ENCODE measurements at places on chromosomes 1 and 21. TPM values are rescaled to one million over a fixed set of nuclear protein-coding genes. Genes with fewer than 3 reads are reported as not detected.

- no peak for DNase-seq
These were observed 37.8 kb upstream of the IRF2BP2 start for GRCh38 chr1:234647758-234648157.

GRCh38 chr1:20126806-20127440 is 7.6 kb upstream of the PLA2G2D start:
- peak; percentile 81 for DNase-seq

GRCh38 chr21:41933313-41934079 is 20.3 kb downstream of the C2CD2 start:
- no peak for DNase-seq

GRCh38 chr1:11337580-11338073 is 64.6 kb downstream of the UBIAD1 start:
- DNase-seq = no peak

- no peak for DNase-seq
These were observed 141.7 kb upstream of the EDN2 start for GRCh38 chr1:41626146-41626545.

DNA sequence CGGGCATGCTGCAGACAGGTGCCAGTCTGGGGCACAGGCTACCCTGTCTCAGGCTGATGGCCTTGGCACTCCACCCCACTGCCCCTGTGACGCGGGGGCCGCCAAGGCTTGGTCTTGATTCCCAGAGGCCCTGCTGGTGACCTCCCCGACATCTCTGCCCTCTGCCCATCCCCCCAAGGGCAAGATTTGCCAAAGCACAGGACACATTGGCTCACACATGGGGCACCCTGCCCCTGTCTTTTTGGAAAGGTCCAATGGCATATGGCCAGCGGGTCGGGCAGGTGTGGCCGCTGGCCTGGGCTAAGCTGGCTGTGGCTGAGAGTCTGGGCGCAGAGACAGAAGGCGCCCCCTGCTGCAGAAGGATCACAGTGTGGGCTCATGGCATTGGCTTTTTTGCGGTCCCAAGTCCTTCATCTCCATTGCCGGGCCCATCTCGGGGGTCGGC is 4.6 kb downstream of the MIB2 start:
- no peak for DNase-seq

DNA sequence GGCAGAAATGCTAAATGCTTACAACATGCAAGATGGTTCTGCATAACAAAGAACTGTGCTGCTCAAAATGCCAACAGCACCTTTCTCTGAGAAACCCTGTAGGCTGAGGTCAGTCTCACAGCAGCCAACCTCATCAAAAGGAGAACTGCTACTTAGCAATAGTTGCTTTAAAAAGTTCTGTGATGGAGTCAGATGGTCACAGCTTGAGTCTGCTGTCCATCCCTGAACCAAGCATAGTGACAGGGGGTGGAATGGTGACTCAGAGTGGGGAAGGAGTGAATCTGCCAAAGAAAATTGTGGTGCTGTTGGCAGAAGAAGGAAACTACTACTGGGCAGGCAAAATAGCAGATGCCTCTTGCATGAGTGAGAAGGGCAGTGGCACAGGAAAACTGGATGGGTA is 106.0 kb upstream of the FAM78B start:
- DNase-seq = no peak

GRCh38 chr1:225318706-225319575 is 108.9 kb downstream of the LBR start:
- DNase-seq = no peak

GRCh38 chr1:6450943-6451373 is 15.0 kb downstream of the TNFRSF25 start:
- DNase-seq = no peak

- no peak for DNase-seq
These were observed 13.8 kb downstream of the MIER1 start for GRCh38 chr1:66938613-66939012.

- no peak for DNase-seq
These were observed 6.0 kb downstream of the FGGY start for GRCh38 chr1:59302871-59303270.

DNA sequence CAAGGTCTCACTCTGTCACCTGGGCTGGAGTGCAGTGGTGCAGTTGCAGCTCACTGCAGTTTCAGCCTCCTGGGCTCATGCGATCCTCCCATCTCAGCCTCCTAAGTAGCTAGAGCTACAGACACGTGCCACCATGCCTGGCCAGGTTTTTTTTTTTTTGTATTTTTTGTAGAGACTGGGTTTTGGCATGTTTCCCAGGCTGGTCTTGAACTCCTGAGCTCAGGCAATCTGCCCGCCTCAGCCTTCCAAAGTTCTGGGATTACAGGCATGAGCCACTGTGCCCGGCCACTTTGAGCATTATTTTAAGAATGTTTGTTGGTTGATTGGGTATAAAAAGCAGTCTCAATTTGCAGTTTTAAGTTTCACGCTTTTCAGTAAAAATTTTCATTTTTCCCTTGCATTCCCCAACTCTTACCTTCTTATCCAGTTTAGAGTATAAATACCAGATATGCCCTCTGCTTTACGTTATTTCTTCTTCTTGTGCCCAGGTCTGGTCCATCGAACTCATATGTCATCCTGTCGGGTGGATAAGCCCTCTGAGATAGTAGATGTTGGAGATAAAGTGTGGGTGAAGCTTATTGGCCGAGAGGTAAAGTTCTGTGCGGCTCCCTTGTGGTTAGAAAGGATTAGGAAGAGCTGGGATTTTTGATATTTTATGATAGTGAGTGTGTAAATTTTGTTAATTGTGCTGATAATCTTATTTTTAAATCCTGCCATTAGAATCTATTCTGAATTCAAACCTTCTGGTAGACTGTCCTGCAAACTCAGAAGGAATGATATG is 36.0 kb downstream of the FABP3 start:
- DNase-seq = no peak

DNA sequence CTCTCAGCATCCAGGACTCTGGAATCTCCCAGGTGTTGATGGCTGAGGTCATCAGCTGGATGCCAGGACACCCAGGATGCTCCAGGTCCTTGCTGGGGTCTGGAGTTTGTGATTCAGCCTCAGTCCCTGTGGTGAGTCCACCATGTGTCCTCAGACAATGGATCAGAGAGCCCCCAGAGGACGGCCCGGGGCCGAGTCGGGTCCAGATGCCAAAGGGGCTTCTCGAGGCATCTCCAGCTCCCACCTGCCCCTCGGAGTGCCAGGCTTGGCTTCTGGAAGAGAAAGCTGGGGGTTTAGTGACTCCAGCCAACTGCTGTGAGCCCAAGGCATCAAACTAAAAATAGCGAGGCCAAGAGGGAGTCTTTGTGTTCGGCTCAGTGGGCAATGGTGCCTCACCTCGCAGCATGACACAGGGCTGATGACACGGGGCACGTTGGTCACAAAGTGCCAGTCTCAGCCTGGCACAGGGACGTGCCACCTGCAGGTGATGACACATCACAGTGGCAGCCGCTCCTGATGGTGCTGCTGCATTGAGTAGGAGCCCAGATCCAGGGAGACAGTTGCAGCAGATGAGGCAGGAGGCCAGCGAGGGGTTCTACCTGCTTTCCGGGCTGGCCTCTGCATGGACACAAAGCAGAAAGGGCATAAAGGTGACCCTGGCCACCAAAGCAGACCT is 10.6 kb downstream of the PDE9A start:
- DNase-seq = no peak

- DNase-seq = no peak
These were observed 77.4 kb upstream of the SLC2A1 start for GRCh38 chr1:43035821-43036741.

DNA sequence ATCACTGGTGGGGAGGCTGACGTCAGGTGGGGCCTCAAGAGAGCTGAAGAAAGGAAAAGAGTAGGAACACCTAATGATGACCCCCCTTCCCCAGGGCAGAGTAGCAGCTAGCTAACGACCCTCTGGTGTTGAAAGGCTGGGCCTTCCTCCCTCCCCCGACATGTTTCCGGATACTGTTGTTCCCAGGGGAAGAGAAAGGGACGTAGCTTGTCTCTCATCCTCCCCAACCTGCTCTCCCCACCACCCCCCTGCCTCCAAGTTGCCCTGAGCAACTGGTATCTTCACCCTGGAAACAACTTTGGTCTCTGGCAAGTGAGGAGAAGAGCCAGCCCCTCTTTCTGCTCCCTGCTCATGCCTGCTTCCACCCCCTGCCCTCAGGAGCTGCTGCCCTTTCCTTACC is 2.4 kb downstream of the SEMA6C start:
- no peak for DNase-seq

GRCh38 chr1:2583331-2583791 is 3.2 kb upstream of the PRXL2B start:
- no peak for DNase-seq

DNA sequence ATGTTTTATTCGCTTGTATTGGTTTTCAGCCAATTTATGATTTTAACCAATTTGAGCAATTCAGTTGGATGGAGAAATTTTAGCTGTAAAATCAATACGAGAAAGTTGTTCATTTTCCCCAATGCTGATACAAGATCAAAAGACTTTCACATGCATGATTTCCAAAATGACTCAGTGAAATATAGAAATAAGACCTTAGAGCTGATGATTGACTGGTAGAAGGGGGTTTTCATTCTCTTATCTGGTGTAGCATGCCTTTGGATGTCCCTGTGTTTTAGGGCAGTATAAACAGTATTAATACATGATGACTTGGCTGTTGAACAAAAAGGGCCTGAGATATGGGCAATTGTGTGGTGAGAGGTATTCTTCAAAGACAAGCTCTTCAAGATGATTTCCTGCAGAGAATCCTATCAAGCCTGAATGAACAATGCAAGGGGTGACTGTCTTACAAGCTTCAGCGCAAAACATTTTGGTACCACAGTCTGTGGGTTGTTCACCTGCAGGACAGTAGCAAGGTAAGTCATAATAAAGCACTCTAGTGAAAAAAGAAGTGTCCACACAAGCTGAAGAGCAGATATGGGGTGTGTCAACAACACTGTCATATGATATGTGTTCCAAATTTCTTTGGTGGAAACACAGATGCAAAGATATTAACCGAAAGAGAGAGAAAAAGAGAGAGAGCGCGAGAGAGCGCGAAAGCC is 156.2 kb downstream of the TNFSF18 start:
- DNase-seq = no peak

- no peak for DNase-seq
These were observed 27.2 kb upstream of the TTF2 start for GRCh38 chr1:117032681-117033539.

DNA sequence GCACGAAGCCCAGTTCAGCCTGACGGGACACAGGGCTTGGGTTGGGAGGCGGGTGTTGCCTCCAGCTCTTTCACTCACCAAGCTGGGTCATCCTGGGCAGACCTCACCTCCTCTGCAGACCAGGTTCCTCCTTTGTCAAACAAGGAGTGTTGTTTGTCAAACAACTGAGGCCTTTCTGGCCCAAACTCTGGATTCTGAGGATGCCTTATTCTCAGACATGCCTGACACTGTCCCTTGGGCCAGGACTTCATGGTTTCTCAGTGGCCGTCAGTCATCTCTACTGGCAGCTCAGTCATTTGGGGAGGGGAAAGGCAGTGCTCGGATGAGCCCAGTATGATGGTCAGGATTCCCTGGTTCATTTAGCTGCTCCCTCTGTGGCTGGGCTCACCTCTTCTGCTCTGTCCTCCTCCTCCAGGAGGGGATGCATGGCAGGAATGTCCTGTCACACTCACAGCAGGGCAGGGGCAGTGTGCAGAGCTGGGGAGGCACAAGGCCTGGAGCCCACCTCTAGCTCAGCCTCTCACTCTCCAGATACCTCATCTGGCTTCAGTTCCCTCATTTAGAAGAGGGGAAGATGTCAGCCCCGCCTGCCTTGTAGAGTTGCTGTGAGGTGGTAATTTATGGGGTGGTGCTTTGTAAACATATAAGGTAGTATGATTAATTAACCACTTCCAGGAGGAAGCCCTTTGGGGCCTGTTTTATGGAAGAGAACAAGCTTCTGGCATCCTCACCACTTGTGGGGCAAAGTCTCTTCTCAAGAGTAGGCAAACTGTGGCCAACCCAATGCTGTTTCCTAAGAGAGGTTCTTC is 20.6 kb downstream of the SLC2A1 start:
- DNase-seq = no peak

GRCh38 chr1:162561616-162562469 is at the start of gene UAP1:
Gene UAP1, plus strand, starts transcription at chr1:162561722. Its CDS starts 4,347 bp downstream, at chr1:162566069.
- peak; percentile 91 for DNase-seq

DNA sequence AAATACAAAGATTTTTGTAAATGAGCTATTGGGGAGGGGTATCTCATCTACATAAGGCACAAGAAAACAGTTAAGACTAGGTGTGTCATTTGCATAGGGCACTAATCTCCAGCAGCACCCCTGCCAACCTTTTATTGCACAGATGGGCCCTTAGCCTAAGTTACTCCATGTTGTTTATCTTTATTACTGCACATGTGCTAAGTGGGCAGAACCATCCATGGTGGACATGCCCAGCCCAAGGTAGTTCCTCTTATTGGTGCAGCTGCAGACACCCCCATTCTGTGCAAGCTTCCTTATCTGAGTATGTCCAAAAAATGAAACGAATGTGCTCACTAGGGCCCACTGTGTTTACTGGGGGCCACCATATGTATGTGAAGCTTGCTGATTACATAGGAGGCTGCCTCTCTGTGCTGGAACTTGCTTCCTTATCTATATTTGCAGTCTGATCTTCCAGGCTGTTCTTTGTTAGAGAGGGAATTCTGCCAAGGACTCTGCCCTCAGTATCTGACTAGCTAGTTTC is 77.3 kb upstream of the NEK7 start:
- DNase-seq = no peak

GRCh38 chr1:152946248-152946647 is 758 bp upstream of the SPRR5 start:
- DNase-seq = no peak

GRCh38 chr1:75127916-75128717 is 6.1 kb upstream of the LHX8 start:
- DNase-seq = no peak

- DNase-seq = no peak
These were observed 59.5 kb downstream of the KCNK1 start for GRCh38 chr1:233673261-233673946.

GRCh38 chr1:5455056-5455455 is 537.2 kb downstream of the NPHP4 start:
- no peak for DNase-seq

Gene S100A7
- 39.5 TPM for total RNA-seq

Gene CFAP45
- 0.46 TPM for total RNA-seq

Gene KAZN
- total RNA-seq = 21.4 TPM

Gene SFPQ
- 247 TPM for total RNA-seq

Gene OLFML2B
- 2.0 TPM for total RNA-seq

Gene MYCL
- total RNA-seq = 178 TPM

Gene P3R3URF
- total RNA-seq = not detected

Gene ZNF593OS
- not detected for total RNA-seq

Gene PLCH2
- 95.6 TPM for total RNA-seq

Gene SH2D2A
- total RNA-seq = not detected

Gene HFM1
- not detected for total RNA-seq

Gene TNNI3K
- total RNA-seq = not detected

Gene ARID1A
- 53.3 TPM for total RNA-seq

Gene NBPF12
- total RNA-seq = 9.9 TPM

Gene RGS7
- not detected for total RNA-seq

Gene ELF3
- 36.4 TPM for total RNA-seq

Gene FCRL4
- not detected for total RNA-seq

Gene LCE1F
- total RNA-seq = 89.5 TPM

Gene OR2L2
- total RNA-seq = not detected

Gene LAD1
- 296 TPM for total RNA-seq

Gene ANP32E
- total RNA-seq = 14.0 TPM

Gene LAX1
- 0.62 TPM for total RNA-seq

Gene ADAR
- 105 TPM for total RNA-seq

Gene S100A7A
- total RNA-seq = not detected

Data from lower leg skin (tissue), 4 donors.